ENCODE measurements at places on chromosomes 12 and 14.

GRCh38 chr14:89429199-89430181 lies 12.5 kb upstream of the FOXN3 start:
- H3K36me3 ChIP-seq: no peaks in the 10 kb centered on the region
- peaks cover 42% of the 10 kb centered on the region for H3K4me1 ChIP-seq
- no peak overlapping the region for H3K27ac ChIP-seq

GRCh38 chr14:23639891-23640523 lies 3.8 kb downstream of the DHRS2 start:
- H3K27me3 ChIP-seq: no peaks in the 10 kb centered on the region
- H3K36me3 ChIP-seq: peaks cover 58% of the 10 kb centered on the region
- H3K4me1 ChIP-seq: peaks cover 71% of the 10 kb centered on the region
- DNase-seq: no peak

- peaks cover 21% of the 10 kb centered on the region for H3K4me1 ChIP-seq
- no peak for DNase-seq
- H3K27ac ChIP-seq: no peak overlapping the region
Measured at GRCh38 chr14:50926851-50927386, 17.4 kb downstream of the PYGL start.

GRCh38 chr12:51374361-51374760 lies 16.8 kb downstream of the GALNT6 start:
- peaks cover 17% of the 10 kb centered on the region for H3K4me1 ChIP-seq
- no peak overlapping the region for H3K4me3 ChIP-seq
- H3K36me3 ChIP-seq: no peaks in the 10 kb centered on the region
- no peak for DNase-seq

GRCh38 chr14:58408681-58409215 lies 13.0 kb downstream of the TOMM20L start:
- no peak overlapping the region for H3K4me3 ChIP-seq
- peaks cover 4% of the 10 kb centered on the region for H3K4me1 ChIP-seq
- peaks cover 35% of the 10 kb centered on the region for H3K36me3 ChIP-seq

DNA sequence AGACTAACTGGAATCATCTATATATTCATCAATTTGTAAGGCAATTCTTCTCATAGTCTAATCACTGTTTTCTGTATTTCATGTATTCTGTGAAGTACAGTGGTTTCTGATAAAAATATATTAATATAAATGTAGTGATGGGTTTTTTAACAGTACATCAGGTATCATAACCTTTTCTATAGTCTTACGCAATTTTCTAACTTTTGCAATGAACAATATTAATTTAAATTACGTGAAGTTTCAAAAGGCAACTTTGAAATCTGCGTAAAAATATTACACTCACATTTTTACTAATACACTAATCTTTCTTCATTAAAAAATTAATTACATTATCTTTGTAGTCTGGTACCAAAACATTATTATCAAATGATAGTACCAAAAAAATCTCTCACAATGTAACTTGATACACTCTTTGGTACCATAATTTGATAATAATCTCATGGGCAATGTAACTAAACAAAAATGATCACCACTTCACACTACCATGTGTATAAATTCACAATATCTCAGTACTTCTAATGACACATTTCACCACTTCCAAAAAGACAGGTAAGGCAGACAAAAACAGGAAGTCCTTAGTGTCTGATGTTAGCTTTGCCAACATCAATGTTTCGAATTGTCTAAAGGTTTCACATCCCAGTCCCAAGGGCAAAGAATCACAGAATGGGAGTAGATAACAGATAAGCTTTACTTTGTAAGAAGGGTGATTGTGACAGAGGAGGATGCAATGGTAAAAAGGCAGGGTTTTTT lies 8.7 kb downstream of the DNAI7 start:
- H3K36me3 ChIP-seq: no peaks in the 10 kb centered on the region
- no peak overlapping the region for H3K4me3 ChIP-seq
- peaks cover 9% of the 10 kb centered on the region for H3K4me1 ChIP-seq
- DNase-seq: peak; percentile 43
- H3K27ac ChIP-seq: no peak overlapping the region
